ENCODE measurements at places on chromosomes 11 and 22.

- no peak for DNase-seq
These were observed 139.9 kb upstream of the PLET1 start for GRCh38 chr11:112400476-112401014.

DNA sequence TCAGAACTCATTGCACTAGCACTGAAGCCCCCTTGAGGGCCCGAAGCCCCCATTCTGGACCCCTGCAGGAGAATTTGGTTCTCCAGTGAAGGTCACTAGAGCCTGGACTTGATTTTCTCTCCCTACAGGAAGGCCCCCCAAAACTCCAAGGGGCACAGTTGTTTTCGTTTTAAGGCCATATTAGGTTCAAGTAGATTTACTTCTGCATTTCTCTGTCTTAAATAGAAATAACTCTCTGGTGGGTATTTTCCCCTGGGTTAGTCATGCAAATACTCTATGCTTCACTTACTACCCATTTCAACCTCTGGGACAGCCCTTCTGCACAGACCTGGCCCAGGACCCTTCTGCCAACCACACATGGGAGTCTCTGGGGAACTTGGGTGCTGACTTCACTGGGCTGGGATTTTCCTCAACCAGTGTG, 41.6 kb downstream of the WEE1 start:
- DNase-seq, result no peak

- no peak for DNase-seq
These were observed 102.9 kb upstream of the GAL start for GRCh38 chr11:68581439-68581838.

DNA sequence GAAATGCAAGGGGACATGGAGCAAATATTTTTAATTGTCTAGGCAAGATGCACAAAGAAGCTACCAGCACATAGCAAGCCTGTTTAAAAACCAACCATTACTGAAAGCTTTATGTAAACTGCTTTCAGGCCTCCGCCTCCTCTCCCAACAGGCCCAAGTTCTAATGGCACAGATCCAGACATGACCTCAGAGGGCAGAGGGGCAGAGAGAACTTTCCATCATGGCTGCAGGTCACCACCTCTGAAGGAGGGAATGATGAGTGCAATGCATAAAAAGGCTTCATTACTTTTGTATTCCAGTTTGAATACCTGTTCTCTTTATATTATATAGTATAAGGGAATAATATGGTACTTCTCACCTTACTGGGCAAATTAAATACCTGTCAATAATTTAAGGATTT, 15.2 kb downstream of the DDX17 start:
- DNase-seq, result peak; percentile 62

GRCh38 chr11:128497061-128497775, 90.1 kb downstream of the ETS1 start:
- DNase-seq, result peak; percentile 99

DNA sequence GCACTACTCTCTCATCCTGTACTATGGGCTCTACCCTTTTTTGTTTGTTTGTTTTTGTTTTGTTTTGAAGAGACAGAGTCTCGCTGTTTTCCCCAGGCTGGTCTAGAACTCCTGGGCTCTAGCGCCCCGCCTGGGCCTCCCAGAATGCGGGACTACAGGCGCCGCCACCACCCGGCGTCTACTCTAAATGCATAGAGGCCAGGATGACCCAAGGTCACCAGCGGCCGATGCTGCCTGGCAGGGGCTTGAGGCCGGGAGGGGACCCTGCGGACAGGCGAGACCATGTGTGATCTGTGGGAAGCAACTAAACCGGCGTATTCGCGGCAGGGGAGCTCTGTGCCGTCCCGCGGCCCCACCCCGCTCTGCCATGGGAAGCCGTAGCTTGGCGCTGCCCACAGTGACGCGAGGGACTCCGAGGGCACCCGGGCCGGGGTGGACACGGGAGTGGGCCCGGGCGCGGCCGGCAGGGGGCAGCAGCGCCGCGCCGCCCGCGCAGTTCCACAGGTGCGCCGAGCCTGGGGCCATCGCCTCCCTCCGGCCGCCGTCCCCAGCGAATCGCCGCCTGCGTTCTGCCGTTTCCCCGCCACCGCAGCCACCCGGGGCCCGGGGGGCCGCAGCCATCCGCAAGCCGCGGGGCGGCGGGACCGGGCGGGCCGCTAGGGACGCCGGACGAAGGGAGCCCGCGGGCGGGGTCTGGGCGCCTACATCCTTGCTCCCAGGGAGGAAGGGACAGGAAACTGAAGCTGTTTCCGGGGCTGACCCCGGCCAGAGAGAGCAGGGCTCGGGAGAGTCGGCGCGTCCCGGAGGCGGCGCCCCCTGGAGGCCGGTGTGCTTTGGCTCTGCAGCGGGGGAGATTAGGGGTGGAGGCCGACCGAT, 12.3 kb upstream of the HDHD5 start:
- DNase-seq, result peak; percentile 80

DNA sequence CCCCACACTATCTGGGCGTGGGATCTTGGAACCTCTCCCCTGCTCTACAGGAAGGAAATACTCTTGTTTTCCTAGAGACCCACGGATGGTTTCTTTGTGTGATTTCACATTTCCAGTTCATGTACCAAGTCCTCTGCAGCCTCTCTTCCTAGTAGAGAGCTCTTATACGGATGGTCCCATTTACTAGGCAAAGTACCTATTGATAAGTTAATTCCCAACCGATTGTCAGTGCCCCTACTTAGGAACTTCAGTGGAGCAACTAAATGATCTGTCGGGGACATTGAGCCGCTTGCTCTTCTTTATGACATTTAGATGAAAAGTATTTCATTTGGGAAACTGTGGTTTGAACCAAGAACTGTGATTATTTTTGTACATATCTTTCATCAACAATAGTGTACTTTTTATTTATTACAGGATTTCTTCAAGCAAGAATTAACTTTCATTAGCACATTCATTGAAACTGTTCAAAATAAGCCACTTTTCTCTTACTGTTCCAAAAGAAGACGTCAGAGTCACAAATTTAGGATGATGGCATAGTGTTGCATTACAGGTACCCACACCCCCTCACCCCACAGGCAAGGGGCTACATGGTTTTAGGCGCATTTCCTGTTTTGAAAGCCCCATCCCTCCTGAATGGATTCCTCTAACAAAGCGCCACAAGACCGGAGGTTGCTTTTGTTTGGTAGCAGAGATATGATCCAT, 34.2 kb downstream of the ELMOD1 start:
- DNase-seq, result no peak

DNA sequence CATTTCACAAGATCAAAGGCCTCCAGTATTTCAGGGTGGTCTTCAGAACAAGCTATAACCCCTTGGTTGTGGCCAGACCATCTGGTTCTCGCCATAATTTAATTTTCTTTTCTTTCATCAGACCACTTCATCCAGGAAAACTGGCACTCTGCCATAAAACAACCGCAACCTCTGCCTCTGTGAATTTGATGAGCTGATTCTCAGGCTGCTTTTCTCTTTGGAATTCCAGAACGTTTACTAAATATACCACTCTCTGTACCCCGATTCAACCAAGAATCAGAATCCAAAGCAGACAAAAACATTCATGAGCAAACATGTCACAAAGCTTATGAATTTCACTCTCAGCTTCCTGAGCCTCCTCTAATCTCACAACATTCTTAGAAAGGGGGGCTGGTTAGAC, 331.8 kb upstream of the SYN3 start:
- DNase-seq, result no peak

DNA sequence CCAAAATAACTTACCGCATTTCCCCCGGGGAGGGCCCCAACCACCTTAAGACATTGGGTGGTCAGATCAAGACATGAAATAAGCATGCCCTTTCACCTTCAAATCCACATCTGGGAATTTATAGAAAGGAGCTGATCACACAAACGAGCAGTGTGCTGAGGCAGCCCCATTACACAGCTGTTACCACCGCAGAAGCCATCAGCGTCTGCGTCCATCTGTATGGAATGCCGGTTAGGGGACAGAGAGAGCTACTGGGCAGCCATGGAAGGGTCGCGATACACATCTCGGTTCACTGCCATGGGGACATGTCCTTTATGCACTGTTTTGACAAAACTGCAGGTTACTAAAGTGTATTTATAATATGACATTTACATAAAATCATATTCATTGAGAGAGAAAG, 105.1 kb upstream of the LMO1 start:
- no peak for DNase-seq

DNA sequence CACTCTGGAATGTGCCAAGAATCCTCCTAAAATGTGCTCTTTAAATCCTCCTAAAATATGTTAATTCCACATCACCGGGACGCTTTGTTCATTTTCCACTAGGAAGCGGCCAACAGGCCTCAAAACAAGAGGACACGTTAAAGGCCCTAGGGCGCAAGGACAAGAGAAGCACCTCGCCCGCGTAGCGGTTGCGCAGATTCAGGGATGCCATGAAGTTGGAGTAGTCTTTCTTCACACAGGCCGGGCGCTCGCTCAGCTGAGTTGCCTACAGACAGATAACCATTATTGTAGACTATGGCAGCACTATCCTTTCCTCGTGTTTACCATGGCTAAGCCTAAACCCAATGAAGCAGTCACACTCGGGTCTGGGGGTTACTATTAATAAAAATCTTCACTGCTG, 29.5 kb upstream of the SERPIND1 start:
- DNase-seq, result no peak

DNA sequence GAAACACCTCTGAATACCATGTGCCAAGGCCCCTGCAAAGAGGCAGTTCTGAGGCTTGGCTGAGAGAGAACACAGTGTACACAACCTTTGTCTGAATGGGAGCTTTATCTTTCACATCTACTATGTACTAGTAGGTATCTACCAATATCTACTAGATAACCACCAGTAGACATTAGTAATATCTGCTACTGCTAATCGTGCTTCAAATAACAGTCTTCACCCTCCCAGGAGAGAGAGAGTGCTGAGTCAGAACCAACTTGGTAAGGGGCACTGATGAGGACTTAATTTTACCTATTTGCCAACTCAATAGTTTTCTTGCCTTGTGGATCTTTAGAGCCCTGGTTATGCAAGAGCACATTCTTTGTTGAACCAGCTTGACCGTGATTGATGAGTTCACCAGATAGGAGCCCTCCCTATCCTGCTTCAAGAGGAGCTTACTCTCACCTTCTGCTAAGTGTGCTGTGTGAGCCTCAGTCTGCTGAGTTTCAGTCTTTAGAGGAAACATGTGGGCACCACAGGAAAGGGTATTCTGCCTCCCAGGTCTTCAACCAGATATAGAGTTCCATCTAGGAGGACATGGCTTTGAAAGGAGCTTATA, 967.5 kb downstream of the NTM start:
- DNase-seq, result no peak

- DNase-seq, result no peak
These were observed 6.7 kb downstream of the PLAAT2 start for GRCh38 chr11:63556404-63557013.

DNA sequence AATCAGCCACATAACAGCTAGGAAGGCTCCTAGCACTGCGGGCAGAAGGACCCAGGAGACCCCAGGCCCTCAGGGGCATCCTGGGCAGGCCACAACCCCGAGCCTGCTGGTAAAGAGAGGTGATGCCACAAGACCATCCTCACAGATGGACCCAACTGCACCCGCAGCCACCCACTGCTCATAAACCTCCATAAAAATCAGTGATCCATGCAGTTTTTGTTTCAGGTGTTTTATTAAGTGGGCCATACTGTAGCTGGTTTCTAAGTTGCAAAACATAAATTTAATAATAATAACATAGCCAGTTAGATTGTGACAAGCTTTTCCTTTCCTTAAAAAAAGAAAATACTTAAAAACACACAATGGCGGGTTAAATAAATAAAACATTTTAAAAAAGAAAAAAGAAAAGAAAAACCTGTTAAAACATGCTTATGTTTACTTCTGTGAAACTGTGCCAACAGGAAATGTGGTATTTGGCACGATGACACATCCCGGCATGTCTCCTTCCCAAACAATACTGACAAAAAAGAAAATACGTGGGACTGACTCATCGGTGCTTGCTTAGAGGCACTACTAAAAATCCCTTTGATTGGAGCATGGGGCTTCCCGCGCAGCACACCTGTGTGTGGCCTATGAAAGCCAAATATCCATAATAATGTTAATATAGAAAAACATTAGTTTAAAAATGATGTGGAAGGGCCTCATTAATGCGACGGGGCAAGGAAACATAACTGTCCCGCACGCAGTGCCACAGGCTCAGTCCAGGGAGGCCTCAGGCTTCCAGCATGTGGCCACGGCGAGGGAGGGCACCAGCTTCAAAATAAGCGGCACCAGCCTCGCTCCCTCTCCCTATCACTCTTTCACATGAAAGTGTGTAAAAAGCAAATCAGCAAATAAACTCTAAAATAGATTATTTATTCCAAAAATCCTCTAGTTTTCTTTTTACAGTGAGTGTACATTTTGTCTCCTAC, 47.5 kb upstream of the SCUBE2 start:
- DNase-seq, result peak; percentile 98

- DNase-seq, result no peak
These were observed 1033.2 kb downstream of the TBC1D22A start for GRCh38 chr22:47795477-47796127.

All from M059J (cell line).